ENCODE measurements at places on chromosomes 3 and 15. TPM values are rescaled to one million over a fixed set of nuclear protein-coding genes. Genes with fewer than 3 reads are reported as not detected.

DNA sequence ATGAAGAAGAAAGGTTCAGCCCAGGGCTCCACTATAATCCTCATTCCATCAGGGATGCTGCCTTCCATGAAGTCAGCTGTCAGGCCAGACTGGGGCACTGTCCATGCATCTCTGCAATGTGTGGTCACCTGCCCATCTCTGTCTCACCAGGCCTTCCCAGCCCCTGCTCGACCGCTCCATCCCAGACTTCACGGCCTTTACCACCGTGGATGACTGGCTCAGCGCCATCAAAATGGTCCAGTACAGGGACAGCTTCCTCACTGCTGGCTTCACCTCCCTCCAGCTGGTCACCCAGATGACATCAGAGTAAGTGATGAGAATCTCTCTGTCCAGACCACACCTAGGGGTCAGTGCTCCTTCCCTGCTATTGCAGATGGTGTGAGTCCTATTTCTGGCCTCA lies 454.1 kb downstream of the EPHB1 start:
- no peak for DNase-seq

DNA sequence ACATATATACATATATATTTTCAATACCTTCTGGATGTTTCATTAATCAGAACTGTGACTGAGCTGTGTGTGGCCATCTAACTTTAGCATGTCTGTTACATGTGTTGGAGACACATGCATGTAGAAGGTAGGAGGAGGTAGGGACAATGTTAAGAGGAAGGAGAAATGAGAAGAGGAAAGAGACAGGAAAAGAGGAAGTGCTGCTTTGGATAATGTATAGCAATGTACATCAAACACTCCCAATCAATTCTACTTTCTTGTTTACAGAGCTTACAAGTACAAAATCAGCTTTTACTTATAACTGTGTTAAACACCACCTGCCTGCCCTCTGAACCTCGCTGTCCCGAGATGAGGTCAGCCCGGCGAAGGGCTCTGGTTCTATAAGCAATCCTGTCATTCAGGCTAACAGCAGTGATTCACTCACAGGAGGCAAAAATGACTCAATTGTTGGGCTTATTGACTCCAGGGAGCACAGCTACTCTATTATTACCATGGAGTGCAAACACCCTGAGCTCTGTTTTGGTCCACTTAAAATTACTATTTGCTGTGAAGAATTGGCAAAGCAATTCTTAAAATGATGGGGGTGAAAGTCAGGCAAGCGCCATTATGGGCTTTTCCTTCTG lies 188.9 kb downstream of the MEIS2 start:
- DNase-seq: peak; percentile 10

The STARD9 gene
- total RNA-seq: 5.9 TPM

- no peak for DNase-seq
These were observed 155.5 kb upstream of the TNIK start for GRCh38 chr3:171615686-171616085.
